Activated CD4-positive, alpha-beta T cell treated with anti-CD3 and anti-CD28 coated beads for 1 hour (primary cell): ENCODE measurements at places on chromosomes 11 and 22.

GRCh38 chr22:28032861-28033260 lies 113.8 kb upstream of the PITPNB start:
- DNase-seq: no peak

- no peak for DNase-seq
Measured at GRCh38 chr11:113829751-113830150, 45.6 kb downstream of the USP28 start.

GRCh38 chr11:102559839-102560238 lies 29.3 kb upstream of the MMP7 start:
- no peak for DNase-seq

DNA sequence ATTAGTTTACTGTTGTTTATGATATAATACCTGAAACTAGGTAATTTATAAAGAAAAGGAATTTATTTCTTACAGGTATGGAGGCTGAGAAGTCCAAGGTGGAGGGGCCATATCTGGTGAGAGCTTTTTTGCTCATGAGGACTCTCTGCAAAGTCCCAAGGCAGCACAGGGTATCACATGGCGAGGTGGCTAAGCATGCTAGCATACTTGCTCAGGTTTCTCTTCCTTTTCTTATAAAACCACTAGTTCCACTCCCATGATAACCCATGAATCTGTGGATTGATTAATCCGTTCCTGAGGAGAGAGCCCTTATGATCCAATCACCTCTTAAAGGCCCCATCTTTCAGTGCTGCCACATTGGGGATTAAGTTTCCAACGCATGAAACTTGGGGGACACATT lies 82.7 kb downstream of the PHF21A start:
- DNase-seq: no peak

GRCh38 chr11:21179770-21180169 lies 510.4 kb downstream of the NELL1 start:
- no peak for DNase-seq
